Cardiac septum (tissue), 1 donor: ENCODE measurements at places on chromosomes 3 and 15. TPM values are rescaled to one million over a fixed set of nuclear protein-coding genes. Genes with fewer than 3 reads are reported as not detected.

ZNF660 gene
- 1.8 TPM for total RNA-seq

GPR149 gene
- total RNA-seq, result not detected

IL12A gene
- total RNA-seq, result 0.51 TPM

SLC28A2 gene
- total RNA-seq, result not detected

ZNF385D gene
- 12.5 TPM for total RNA-seq

HRG gene
- not detected for total RNA-seq

SSUH2 gene
- total RNA-seq, result 2.4 TPM

GNAT1 gene
- total RNA-seq, result not detected

TNK2 gene
- total RNA-seq, result 48.3 TPM

GOLGA8Q gene
- 1.1 TPM for total RNA-seq

ZDHHC19 gene
- 0.24 TPM for total RNA-seq

ZMYND10 gene
- 0.35 TPM for total RNA-seq

LIPC gene
- total RNA-seq, result 0.62 TPM

CHDH gene
- 0.92 TPM for total RNA-seq

CCR3 gene
- total RNA-seq, result not detected

RNU5B-1 gene
- 29.8 TPM for total RNA-seq

CLRN1 gene
- not detected for total RNA-seq

ALDH1A3 gene
- total RNA-seq, result 7.8 TPM

ADAMTS17 gene
- total RNA-seq, result 0.67 TPM

IQCF5 gene
- total RNA-seq, result not detected

NEO1 gene
- total RNA-seq, result 8.7 TPM

NMNAT3 gene
- total RNA-seq, result 9.7 TPM

SELENOK gene
- 89.3 TPM for total RNA-seq

FGD5 gene
- total RNA-seq, result 15.6 TPM

RPL39L gene
- total RNA-seq, result 5.4 TPM

LCTL gene
- total RNA-seq, result not detected

NRG4 gene
- not detected for total RNA-seq

CHL1 gene
- total RNA-seq, result 2.5 TPM

CPLX3 gene
- 0.67 TPM for total RNA-seq

ZNF639 gene
- total RNA-seq, result 25.5 TPM

STXBP5L gene
- not detected for total RNA-seq

LRRFIP2 gene
- total RNA-seq, result 135 TPM

RFT1 gene
- total RNA-seq, result 8.6 TPM
